ENCODE measurements at places on chromosomes 2 and 18.

- no peak for DNase-seq
Measured at GRCh38 chr2:37802899-37803379, 122.1 kb upstream of the RMDN2 start.

GRCh38 chr2:206127656-206128055 lies 31.6 kb downstream of the NDUFS1 start:
- DNase-seq = peak; percentile 41

GRCh38 chr18:24976502-24976901 lies 375.5 kb downstream of the ZNF521 start:
- DNase-seq = no peak

GRCh38 chr18:78505851-78506461 lies 473.7 kb upstream of the SALL3 start:
- no peak for DNase-seq

DNA sequence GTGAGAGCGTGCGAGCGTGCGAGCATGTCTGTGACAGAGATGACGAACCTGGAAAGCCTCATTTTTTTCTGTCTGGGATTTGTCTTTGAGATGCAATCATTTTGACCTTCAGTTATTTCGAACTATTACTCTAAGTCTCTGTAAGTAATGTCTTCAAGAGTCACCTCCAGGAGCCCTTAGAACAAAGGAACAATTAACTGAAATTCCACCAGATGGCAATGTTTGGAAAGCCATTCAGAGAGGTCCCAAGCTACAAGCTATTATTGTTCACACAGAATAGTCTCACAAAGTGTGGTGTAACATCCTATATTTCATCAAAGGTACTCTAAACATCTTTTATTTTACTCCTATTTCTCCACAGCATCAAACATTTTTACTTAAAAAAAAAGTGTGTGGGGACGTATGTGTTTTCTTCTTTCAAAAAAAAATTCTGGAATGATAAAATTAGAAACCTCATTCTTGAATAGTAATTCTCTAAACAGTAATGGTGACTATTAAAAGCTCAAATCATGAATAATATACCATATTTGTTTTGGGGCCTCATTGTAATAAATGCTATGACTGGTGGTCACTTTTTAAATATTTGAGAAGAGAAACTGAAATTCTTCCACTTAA lies 35.1 kb upstream of the MAPRE2 start:
- peak; percentile 74 for DNase-seq

DNA sequence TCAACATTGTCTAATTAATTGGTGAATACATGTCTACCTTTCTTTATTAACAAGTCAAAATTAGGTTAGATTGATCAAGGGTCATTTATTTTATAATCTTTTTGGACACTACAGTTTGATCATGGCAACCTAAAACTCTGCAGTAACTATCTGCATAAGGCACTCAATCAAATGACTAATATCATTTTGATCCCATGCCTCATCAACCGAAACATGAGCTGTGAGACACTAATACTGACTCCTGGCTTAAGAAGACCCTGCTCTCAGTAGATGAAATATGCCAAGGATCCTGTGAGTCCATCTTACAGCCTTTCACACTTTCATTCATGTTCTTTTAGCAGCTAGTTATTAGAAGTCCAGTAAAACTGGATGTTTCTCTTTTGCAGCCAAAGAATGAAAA lies 169.4 kb upstream of the CAVIN2 start:
- DNase-seq = no peak

DNA sequence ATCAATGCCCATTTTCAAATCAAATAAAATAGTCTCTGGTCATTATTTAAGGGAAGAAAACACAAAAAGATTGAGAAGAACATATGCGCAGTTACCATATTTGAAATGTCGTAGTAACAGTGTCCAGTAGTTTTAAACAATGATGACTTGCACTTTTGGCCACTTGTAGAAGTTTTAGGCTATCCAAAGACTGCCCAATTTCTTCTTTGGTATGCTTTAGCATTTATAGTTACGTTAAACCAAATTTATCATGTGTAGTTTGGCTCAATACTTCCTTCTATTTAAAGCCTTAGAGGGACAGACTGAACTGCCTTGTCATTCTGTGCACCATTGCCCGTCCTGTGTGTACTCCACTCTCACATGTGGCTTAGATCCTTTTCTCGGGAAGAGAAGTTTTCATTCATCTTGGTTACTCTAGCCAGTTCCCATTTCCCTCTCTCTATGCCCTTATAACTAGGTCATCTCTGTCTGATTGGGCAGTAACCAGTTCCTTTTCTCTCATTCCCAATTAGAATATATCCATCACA lies 84.8 kb upstream of the TTN start:
- DNase-seq = no peak

DNA sequence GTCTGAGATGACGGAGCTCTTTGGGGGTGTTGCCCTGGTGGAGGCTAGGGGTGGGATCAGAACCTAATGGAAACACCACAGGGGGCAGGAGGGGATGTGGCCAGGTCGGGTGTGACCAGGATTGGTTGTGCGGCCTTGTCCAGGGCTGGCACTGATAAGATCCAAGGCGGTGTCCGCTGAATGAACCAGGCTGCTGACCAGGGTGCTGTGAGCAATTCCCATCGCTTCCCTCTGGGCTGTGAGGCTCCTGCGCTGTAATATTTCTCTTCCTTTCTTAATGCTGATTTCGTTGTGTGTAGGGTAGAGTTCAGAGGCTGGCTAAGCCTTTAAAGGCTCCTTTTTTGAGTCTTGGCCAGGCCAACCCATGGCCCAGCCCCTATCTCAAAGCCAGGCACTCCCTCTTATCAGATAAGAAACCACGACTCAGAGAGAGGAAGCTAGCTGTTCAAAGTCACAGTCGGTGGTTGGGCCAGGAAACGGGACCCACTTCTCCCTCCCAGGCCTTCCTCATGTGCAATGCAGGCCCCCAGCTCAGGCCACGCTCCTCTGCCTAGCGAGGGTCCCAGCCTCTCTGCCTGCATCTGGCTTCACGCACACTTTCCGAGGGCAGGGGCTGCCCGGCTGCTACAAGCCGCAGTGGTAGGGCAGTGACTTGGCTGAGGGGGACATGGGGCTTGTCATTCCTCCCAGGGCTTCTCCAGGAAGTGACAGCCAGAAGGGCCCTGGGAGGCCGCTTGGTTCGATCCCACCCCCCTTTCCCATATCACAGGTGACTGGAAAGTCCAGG lies 26.0 kb upstream of the FOSL2 start:
- DNase-seq = peak; percentile 98

DNA sequence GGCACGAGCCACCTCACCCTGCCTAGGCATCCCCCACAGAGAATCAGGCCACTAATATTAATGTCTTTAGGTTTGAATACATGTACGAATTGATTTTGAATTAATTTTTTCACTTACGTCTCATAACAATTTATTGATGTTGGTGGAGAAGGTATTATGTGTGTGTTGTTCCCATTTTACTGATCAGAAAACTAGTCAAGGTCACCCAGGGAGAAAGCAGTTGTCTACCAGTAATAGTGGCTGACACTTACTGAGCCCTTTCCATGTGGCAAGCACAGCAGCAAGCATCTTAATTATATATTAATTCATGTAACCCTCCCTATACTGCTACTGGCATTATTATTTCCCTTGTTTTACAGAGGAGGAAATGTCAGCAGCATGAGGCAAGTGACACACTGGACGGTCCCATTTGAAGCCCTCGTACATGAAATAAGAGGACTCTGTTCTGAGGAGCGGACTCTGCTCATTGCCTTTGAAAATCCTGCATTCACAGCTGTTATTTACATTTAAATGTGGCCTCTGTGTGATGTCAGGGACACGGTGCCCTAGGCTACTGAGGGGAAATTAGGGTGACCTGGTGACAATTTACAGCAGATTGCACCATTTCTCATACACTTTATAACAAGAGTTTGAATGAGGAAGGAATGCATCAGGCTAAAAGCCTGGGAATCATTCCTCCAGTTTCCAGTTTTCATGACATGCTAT lies 30.9 kb upstream of the KCNE4 start:
- DNase-seq = no peak

DNA sequence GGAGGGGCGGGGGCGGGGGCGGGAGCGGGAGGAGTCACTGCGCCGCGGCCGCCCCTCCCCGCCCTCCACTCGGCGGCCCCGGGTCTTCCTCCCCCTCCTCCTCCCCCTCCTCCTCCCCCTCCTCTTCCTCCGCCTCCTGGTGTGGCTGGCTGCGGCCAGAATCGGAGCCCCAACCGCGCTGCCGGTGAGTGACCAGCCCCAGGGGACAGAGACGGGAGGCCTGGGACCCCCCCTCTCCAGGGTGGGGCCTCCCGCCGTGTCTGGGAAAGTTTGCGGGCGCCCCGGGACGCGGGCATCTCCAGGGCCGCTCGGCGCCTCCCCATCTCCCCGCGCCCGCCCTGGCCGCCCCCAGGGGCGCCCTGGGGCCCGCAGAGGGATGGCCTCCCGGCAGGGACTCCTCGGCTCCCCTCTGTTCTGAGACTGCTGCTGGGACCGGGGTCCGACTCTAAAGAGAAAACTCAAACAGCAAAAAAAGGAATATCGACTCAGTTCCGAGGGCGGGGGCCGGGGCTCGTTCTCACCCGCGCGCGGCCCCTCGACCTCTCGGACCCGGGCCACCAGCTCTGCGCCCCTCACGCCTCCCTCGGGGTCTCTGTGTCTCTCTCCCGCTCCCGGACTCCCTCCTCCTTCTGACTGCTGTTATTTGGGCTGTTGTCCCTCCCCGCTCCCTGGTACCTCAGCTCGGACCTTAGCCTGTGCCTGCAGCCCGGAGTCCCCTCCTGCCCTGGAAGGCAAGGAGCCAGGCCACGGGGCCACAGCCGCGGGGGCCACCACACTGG lies at the start of gene STON1:
STON1 (plus strand) TSS at position 122 of the 779 bp plus-strand sequence. CDS start 50,480 bp downstream, outside the sequence.
- DNase-seq = peak; percentile 65

- DNase-seq = no peak
Measured at GRCh38 chr2:207395535-207396251, 134.1 kb upstream of the CREB1 start.

DNA sequence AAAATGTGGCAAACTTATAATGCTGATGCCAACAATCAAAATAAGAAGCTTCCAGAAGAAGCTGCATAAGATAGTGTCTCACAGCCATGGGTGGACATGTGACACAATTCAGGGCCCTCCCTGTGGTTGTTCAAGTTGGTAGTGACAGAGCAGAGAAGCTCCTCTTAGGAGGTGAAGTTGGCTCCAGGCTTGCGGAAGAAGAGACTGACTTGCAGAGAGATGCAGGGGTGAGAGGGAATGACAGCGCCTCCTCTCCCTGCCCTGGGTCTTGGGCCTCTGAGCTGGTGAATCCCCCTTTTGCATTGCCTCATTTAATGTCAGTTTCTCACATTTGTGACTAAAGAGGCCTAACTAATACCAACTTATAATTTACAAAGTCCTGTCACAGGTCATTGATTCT lies 23.0 kb upstream of the RHOB start:
- DNase-seq = no peak

DNA sequence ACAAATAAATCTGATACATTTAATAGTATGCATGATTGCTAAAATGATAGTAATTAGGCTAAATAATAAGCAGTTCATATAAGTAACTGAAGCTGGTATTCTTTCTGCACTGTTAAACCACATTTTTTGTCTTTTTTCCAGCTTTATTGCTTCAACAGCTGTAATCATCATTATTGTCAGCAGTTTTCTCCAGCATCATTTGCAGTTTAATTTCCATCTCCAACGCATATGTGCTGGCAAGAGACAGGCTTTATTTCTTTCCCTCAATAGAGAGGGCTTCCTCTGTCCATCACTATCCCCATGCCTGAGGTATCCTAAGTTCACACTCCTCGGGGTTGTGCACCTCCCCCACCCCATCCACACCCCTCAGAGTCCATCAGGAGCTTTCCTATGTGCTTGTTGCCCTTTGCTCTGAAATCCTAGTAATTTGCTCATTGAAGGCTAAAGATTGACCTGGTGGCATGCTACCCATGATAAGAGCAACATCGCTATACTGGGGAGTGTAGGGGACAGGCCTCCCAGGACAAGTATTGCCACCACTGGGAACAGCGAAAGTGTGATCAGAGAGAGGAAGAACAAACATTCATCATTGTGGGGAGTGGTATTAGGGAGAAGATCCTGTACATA lies 37.1 kb downstream of the B4GALT6 start:
- no peak for DNase-seq

- DNase-seq = no peak
Measured at GRCh38 chr18:57149531-57149930, 2.6 kb downstream of the BOD1L2 start.

- no peak for DNase-seq
Measured at GRCh38 chr18:7821784-7822183, 254.7 kb downstream of the PTPRM start.

DNA sequence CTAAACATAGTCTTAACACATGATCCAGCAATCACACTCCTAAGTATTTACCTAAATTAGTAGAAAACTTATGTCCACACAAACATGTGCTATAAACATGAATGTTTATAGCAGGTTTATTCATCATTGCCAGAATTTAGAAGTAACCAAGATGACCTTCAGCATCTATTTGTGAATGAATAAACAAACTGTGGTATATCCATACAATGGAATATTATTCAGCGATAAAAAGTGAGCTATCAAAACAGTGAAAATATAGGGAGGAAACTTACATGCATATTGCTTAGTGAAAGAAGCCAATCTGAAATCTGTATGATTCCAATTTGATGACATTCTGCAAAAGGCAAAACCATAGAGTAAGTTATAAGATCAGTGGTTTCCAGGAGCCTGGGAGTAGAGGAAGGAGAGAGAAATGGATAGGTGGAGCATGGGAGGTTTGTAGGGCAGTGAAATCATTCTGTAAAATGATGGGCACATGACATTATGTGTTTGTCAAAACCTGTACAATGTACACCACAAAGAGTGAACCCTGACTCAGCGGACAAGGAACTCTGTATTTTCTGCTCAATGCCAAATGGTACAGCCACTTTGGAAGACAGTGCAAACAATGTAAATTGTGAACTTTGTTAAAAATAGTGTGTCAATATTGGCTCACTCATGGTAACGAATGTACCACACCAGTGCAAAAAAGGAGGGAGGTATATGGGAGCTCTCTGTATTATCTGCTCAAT lies 61.9 kb upstream of the IGFBP2 start:
- no peak for DNase-seq

DNA sequence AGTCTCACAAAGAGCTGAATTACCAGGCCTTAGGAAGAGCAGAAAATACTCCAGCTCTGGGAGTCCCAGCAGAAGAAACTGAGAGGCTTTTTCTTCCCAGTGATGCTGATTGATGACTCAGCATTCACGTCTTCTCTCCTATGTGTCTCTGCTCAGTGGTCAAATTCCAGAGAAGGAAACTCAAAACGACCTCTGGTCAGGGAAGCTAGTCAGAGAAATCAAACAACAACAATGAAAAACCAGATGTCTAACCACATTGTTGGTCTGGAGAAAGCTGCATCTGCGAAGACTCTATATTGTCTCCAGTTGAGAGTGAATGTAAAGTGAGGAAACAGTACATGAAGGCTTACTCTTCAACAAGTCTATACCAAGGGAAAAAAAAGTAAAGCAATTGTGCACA lies 28.6 kb upstream of the CERS6 start:
- DNase-seq = no peak

DNA sequence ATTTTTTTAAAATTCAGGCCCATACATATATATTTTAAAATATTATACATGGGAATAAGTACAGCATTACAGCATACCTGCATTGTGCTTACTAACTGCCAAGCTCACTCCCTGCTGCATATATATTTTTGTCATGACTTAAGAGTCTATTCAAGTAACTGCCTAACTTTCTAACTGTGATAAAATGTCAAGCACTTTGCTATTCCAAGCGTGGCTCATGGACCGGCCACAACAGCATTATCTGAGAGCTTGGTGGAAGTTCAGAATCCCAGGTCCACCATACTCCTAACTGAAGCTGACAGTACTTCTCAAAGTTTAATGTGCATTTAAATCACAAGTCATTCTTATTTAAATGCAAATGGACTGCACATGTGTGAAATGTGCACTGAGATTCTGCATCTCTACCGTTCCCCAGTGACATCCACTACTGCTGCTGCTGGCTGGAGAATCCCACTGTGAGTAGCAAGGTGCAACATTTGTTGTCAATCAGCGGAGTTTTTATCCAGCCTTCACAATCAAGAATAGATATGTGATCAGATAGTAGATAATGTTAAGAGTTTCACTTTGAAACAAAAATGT lies 79.1 kb downstream of the DYM start:
- no peak for DNase-seq
